ENCODE measurements at places on chromosomes 5 and 9. TPM values are rescaled to one million over a fixed set of nuclear protein-coding genes. Genes with fewer than 3 reads are reported as not detected.

GRCh38 chr9:34898846-34899245 is 59.2 kb upstream of the PHF24 start:
- no peaks in the 10 kb centered on the region for H3K27me3 ChIP-seq
- H3K27ac ChIP-seq, result no peak overlapping the region
- DNase-seq, result no peak
- H3K4me1 ChIP-seq, result no peaks in the 10 kb centered on the region

DNA sequence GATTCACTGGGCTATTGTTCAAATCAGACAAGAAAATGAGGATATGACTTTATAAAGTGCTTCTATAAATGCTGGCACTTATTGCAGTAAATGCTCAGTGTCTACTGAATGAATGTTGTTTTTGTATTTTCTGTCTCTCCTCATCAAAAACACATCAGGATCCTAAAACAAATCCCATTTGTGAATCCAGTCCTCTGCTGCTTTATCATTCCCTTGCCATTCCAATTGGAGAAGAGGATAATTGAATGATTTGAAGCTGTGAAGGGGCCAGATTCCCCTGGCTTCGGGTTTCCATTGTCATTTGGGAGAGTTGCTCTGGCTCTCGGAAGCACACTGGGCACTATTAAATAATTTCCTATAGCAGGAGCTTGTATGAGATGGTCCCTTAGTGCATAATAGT is 666.8 kb downstream of the ACTL7B start:
- no peaks in the 10 kb centered on the region for H3K4me1 ChIP-seq
- no peaks in the 10 kb centered on the region for H3K27me3 ChIP-seq
- no peaks in the 10 kb centered on the region for H3K36me3 ChIP-seq

- no peaks in the 10 kb centered on the region for H3K36me3 ChIP-seq
- no peaks in the 10 kb centered on the region for H3K27me3 ChIP-seq
- no peaks in the 10 kb centered on the region for H3K4me1 ChIP-seq
- DNase-seq, result no peak
- no peak overlapping the region for H3K27ac ChIP-seq
These were observed 243.7 kb downstream of the CWC27 start for GRCh38 chr5:65012301-65012892.

- H3K4me1 ChIP-seq, result peaks cover 2% of the 10 kb centered on the region
- DNase-seq, result no peak
- peak overlapping the region; percentile 57 for H3K4me3 ChIP-seq
- no peaks in the 10 kb centered on the region for H3K27me3 ChIP-seq
- H3K27ac ChIP-seq, result no peak overlapping the region
These were observed 3.4 kb downstream of the PBX3 start for GRCh38 chr9:125750627-125751011.

GRCh38 chr5:131848662-131849061 is 51.8 kb upstream of the FNIP1 start:
- peaks cover 11% of the 10 kb centered on the region for H3K36me3 ChIP-seq
- no peak overlapping the region for H3K4me3 ChIP-seq
- no peaks in the 10 kb centered on the region for H3K4me1 ChIP-seq
- H3K27me3 ChIP-seq, result no peaks in the 10 kb centered on the region
- no peak for DNase-seq

DNA sequence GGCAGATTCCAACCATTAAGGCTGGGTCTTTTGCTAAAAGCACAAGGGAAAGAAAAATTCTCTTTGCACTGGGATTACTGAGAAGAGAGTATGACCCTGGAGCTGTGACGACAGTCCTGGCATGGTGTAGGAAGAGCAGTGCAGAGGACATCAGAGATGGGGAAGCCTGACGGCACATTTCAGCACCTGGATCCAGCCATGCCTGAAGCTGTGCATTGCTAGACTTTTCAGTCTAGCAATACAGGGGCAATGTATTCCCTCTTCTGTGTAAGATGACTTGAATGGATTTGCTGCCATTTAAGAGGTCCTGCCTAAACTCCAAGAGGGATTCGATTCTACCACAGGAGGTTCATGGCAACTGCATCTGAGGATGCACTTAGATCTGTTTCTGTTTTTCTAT is 12.3 kb upstream of the MRNIP start:
- H3K27me3 ChIP-seq, result no peaks in the 10 kb centered on the region
- no peak for DNase-seq
- H3K4me3 ChIP-seq, result no peak overlapping the region

DNA sequence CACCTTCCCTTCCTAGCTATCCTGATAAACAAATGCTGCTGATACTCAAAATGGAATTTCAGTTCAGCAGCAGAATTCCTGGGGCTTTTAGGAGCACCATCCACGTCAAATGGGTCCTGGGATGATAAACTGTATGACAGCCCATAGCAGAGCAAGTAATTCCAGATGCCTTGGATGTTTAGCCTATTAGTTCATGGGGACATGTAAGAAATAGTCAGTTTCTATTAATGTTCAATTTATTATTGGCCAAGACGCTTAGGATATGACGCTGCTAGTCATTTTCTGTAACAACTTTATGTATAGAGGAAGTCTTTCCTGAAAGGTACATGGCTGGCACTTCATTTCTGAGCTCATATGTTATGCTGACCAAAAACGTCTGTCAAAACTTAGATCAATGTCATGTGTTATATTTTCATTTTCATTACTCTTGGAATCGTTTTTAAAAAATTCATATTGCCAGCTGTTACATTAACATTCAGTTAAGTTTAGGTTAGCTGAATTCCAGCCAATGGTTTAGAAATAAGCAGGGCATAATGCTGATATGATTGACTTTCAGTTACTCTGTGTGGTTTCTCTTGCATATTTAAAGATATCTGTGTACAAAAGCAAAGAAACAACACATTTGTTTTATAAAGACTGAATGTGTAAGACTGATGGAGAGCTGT is 243.8 kb downstream of the CSNK1G3 start:
- H3K27me3 ChIP-seq, result no peaks in the 10 kb centered on the region
- H3K36me3 ChIP-seq, result no peaks in the 10 kb centered on the region
- peaks cover 2% of the 10 kb centered on the region for H3K4me1 ChIP-seq
- H3K27ac ChIP-seq, result no peak overlapping the region

GRCh38 chr9:95935861-95936578 is 60.5 kb downstream of the ERCC6L2 start:
- peaks cover 49% of the 10 kb centered on the region for H3K36me3 ChIP-seq
- H3K27me3 ChIP-seq, result no peaks in the 10 kb centered on the region
- H3K4me3 ChIP-seq, result no peak overlapping the region
- H3K27ac ChIP-seq, result no peak overlapping the region
- DNase-seq, result no peak

GRCh38 chr5:157571357-157571827 is 4.2 kb downstream of the ADAM19 start:
- H3K27ac ChIP-seq, result no peak overlapping the region
- no peak overlapping the region for H3K4me3 ChIP-seq
- peaks cover 14% of the 10 kb centered on the region for H3K36me3 ChIP-seq

DNA sequence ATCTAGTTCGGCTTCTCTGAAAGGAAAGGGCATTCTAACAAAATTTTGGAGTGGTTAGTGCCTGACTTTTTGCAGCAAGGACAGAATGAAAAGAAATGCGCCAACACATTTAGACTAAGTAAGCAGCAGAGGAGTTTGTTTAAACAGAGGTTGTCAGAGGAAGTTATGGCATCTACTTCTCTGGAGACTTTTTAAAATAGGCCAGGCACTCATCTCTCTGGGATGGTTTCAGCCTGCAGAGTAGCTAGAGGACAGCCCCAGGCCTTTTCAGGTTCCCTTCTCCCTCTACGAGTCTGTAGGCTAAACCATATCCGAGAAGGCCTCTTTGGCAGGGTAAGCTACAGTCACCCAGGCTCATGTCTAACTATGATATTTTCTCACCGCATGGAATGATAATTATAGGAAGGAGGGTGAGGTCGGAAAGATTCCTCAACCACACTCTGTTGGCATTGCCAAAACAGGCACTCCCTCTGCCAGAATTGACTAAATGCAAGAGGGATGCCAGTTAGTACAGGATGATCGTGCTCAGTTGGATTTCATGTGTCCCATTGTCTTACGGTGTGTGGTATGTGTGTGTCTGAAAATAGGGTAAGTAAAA is 1.4 kb upstream of the CTXN3 start:
- DNase-seq, result no peak
- no peaks in the 10 kb centered on the region for H3K27me3 ChIP-seq
- H3K4me1 ChIP-seq, result peaks cover 3% of the 10 kb centered on the region
- H3K27ac ChIP-seq, result no peak overlapping the region
- no peaks in the 10 kb centered on the region for H3K36me3 ChIP-seq
- no peak overlapping the region for H3K4me3 ChIP-seq

DNA sequence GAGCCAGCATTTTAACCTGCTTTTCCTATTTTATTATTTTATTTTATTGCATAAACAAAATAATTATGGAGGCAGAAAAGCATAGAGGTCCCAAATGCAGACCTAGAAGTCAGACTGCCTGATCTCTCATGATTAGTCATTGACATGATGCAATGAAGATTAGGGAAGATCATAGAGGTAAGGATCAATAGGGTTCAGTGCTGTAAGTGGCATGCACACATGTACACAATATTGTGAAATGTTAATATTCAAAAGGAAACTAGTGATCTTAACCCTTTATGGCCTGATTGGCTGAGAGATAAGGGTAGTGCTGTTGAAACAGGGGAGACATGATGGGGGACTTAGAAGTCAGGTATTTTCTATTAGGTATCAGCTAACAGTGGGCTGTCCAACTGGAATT is 1.1 kb upstream of the FRRS1L start:
- H3K27me3 ChIP-seq, result no peaks in the 10 kb centered on the region
- H3K4me1 ChIP-seq, result no peaks in the 10 kb centered on the region
- peaks cover 15% of the 10 kb centered on the region for H3K36me3 ChIP-seq

DNA sequence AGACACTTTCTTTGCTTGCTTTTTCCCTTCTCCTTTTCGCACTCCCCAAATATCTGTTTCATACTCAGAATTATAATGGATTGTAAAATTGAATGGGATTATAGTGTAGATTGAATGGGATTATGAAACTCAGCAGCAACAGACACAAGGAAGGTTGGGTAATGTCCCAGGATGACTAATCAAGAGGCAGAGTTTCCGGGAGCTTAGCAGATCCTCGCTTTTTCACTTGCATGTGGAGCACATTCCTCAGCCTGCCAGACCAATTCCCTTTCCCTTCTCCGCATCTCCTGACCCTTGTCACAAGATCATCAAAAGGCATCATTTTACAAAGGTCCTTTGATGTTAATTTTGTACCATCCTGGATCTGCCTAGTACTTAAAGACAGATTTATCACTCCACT is 55.1 kb upstream of the SLC1A1 start:
- no peaks in the 10 kb centered on the region for H3K4me1 ChIP-seq
- H3K4me3 ChIP-seq, result no peak overlapping the region
- H3K36me3 ChIP-seq, result peaks cover 3% of the 10 kb centered on the region
- H3K27me3 ChIP-seq, result no peaks in the 10 kb centered on the region
- H3K27ac ChIP-seq, result no peak overlapping the region

Gene STK32A
- total RNA-seq, result 0.99 TPM

GRCh38 chr9:136386018-136386417 is 12.5 kb upstream of the CARD9 start:
- no peak for DNase-seq
- no peaks in the 10 kb centered on the region for H3K4me1 ChIP-seq
- no peak overlapping the region for H3K27ac ChIP-seq
- peaks cover 72% of the 10 kb centered on the region for H3K36me3 ChIP-seq
- H3K4me3 ChIP-seq, result no peak overlapping the region

- DNase-seq, result no peak
- H3K36me3 ChIP-seq, result no peaks in the 10 kb centered on the region
- H3K4me1 ChIP-seq, result no peaks in the 10 kb centered on the region
- H3K27ac ChIP-seq, result no peak overlapping the region
- H3K4me3 ChIP-seq, result no peak overlapping the region
These were observed 26.9 kb upstream of the CEP120 start for GRCh38 chr5:123450114-123450513.

GRCh38 chr5:10600626-10601245 is 36.9 kb downstream of the ANKRD33B start:
- no peaks in the 10 kb centered on the region for H3K27me3 ChIP-seq
- H3K4me1 ChIP-seq, result no peaks in the 10 kb centered on the region
- H3K36me3 ChIP-seq, result no peaks in the 10 kb centered on the region
- H3K27ac ChIP-seq, result no peak overlapping the region

Gene HINT1
- 250 TPM for total RNA-seq

Gene FOXD1
- 0.31 TPM for total RNA-seq

- no peak overlapping the region for H3K27ac ChIP-seq
- peak overlapping the region; percentile 82 for H3K4me3 ChIP-seq
- H3K4me1 ChIP-seq, result no peaks in the 10 kb centered on the region
- H3K27me3 ChIP-seq, result no peaks in the 10 kb centered on the region
- DNase-seq, result no peak
These were observed 605 bp upstream of the DNLZ start for GRCh38 chr9:136363949-136364748.

Gene F2RL1
- 23.0 TPM for total RNA-seq
